ENCODE measurements at places on chromosomes 7 and 10.

DNA sequence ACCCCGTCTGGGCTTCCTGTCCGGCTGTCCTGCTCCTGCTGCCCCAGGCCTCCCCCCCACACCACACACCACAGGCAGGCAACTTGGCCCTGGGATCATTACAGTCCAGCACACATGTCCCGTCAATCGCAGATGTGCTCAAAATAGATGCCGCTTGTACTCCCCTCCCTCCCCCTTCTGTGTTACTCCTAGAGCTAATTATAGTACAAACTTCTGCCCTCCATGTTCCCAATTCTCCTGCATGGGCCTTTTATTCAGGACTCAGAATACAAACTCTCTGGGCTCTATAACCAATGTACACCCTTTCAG lies at the start of gene SYNPO2L:
Gene SYNPO2L (minus strand): TSS at position 40 of the 309 bp plus-strand sequence. CDS start 107 bp downstream, outside the sequence.
- no peak for DNase-seq

DNA sequence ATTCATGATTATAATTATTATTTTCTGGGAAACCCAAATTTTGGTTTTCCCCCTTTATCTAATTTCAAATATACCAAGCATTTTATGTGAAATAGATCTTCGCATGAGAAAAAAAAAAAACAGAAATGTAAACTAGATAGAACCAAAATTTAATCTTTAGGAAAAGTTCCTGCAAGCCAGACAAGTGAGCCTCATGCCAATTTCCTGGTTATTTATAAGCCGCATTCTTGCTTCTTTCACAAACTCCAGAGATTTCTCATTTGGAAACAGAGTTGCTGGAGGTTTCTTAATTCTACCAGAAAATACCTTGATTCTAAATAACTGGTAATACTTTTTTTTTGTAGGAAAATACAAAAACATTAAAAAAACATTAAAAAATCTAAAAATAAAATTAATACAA lies 690.4 kb upstream of the IGFBP3 start:
- DNase-seq: no peak

- no peak for DNase-seq
These were observed 601.8 kb downstream of the PARD3 start for GRCh38 chr10:34213193-34213804.

- no peak for DNase-seq
These were observed 257.4 kb downstream of the KCNMA1 start for GRCh38 chr10:77380191-77380590.

DNA sequence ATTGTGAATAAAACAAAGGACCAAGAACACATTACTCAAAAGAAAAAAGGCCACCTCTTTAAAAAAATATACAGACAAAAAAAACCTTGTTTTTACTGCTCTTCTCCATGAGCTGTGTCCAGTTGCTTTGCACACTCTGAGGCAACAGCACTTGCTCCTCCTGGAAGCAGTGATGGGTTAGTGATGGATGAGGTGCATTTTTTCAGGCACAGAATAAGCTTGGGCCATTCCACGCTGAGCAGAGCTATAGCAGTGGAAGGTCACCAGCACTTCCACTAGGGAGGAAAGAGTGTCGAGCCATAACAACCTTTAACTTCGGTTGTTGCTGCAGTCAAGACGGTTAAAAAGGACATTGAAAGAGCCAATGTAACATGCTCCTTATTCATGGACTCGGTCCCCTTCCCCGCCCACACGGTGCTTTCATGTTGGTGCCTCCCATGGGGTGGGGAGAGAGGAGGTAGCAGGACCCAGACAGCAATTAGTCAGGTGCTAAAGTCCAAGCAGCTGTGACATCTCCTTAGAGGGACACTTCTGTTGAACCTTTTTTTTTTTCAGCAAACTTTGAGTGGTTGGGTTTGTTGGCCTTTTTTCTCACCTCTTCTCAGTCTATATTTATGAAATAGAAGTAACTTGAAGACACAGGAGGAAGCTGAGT lies 136.5 kb upstream of the ADARB2 start:
- no peak for DNase-seq

- peak; percentile 62 for DNase-seq
These were observed 975 bp downstream of the GLCCI1 start for GRCh38 chr7:7969306-7970236.

DNA sequence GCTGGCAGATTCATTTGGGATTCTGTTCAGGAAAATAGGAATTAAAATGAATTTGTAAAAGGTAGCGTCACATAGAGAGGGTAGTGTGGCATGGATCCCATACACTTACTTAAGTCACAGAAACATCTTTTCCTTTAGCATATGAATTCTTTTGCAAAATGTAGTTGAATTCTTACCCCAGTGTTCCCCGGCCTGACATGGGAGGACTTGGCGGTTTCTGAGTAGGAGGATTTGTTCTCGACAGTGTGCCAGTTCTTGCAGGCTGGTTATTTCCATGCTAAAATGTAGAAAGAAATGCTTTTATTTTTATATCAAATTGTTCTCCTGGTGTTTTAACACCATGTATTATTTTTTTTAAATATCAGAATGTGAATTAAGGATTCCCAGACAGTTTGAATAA lies 72.6 kb downstream of the PDSS1 start:
- DNase-seq: no peak

DNA sequence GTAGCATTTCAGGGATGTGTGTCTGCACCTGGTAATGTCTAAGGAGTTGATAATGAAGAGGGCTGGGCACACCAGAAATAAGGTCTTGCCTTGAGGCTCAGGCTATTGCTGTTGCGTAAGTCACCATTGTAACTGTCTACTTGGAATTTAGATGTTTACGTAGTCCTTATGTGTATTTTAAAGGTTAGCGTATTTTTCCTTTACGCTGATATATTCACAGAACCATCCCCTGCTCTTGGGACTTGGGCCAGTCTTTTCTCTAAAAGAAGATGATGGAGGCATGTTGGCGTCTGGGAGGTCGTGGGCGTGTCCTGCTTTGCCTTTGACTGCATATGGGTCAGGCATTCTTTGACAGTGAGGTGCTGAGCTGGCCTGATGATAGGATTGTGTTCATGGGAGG lies 14.7 kb downstream of the WDR37 start:
- DNase-seq: peak; percentile 57

DNA sequence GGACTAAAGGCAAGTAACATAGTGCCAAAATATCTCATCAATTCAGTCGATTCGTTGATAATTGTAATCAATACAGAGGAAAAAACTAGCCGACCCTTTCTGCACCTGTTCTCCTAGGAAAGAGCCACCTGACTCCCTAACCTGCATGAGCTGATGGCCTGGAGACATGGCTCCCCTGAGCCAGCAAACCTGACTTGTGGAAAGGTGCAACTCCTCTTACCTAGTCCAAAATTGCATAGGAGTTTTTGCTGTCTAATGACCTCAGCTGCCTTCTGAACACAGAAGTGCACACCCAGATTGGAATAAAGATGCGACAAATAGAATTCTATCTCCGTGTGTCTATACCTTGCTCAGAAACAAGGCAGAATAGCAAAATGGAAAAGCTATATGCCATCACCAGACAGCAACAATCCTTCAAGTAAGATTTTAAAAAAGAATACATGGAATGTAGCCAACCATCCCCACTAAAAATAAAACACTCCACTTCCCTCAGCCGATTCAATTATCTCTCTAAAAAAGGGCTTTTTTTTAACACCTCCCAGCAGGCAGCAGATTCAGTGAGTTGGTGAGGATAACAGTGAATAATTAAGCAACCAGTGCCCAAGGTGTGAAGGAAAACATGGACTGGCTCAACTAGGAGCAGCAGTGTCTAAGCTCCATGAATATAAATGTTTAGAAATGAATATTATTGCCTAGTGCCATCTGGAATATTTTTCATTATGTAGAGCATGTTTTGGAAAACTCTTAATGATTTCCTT lies 26.6 kb upstream of the LMTK2 start:
- DNase-seq: no peak

GRCh38 chr10:51789903-51790302 lies 90.5 kb upstream of the CSTF2T start:
- no peak for DNase-seq

DNA sequence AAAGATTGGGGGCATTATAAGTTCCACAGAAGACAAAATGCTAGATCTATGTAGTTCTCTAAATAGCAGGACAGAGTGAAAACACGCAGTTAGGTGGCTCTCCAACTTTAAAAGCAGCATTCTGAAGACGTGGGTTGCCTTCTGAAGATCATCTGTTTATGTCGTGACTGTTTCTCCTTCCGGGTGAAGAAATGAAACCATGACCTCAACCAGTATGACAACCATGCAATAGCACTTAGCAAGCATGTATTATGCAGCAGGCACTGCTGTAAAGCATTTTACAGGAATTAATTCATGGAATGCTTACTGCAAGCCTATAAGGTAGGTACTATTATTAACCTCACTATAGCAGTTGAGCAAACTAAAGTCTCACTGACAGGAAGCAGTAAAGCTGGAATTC lies 125.2 kb downstream of the SLC25A13 start:
- no peak for DNase-seq

DNA sequence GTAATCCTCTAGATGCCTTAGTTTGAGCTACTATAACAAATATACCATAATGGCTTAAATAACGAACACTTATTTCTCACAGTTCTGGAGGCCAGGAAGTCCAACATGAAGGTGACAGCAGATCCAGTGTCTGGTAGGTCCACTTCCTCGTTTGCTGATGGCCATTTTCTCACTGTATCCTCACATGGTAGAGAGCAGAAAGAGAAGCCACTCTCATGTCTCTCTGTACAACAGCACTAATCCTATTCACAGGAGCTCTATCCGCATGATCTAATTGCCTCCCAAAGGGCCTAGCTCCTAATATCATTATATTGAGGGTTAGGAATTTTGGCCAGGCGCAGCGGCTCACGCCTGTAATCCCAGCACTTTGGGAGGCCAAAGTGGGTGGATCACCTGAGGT lies 10.2 kb downstream of the HIBADH start:
- no peak for DNase-seq

- no peak for DNase-seq
These were observed 15.5 kb downstream of the ACBD5 start for GRCh38 chr10:27225011-27225590.

DNA sequence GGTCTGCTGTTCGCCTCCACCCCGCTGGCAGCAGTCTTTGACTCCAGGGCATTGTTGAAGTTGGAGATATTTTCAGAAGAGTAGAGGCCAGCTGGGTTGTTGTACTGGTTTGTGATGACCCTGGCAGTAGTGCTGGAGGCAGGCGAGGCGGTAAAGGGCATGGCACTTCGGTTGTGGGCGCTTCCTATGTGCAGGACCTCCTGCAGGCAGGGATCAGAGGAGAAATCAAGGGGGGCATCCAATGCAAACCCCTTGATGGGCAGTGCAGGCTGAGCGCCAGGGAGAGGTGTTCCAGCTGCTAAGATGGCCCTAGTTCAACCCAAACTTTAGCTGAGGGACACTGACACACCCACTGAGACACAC lies 27.0 kb downstream of the PDLIM1 start:
- DNase-seq: no peak

GRCh38 chr7:139994356-139994755 lies 68.4 kb downstream of the PARP12 start:
- DNase-seq: no peak

GRCh38 chr10:123144697-123145541 lies 3.0 kb upstream of the HMX2 start:
- DNase-seq: peak; percentile 76

DNA sequence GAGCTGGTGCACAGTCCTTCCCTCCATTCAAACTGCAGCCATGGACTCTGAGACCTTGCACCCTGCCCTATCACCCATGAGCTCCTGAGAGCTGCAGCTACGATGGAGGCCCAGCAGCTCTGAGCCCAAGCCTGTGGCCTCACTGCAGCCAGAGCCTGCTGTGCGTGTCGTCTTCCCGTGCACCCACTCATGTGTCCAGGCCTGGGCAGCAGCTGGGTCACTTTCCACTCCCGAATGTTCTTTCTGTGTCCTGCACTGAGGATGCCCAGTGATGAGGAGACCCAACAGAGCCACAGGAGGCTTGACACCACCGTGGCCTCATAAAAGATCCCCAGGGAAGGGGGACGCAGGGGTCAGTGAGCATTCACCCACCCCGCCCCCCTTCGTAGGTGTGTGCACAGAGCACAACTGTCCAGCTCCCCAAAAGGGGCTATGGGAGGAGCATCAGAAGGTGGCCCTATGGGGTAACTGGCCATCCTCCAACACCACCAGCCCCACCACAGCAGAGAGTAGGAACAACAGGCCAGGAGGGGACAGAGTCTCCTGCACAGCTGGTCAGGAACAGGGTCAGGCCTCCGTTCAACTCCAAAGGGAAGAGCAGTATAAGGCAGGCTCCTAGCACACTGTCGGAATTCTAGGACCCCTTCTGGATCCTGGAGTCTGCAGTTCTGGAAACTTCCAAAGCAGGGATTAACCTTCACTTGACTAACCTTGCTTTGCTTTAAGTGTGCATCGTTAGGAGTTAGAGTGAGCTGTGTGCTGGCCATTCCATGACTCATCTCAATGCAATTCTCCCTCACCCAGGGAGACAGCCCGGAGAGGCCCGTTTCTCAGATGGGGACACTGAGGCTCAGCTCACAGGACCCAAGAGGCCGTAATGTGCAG lies 52.6 kb downstream of the RASGEF1A start:
- no peak for DNase-seq

- DNase-seq: no peak
These were observed 39.5 kb upstream of the OPN4 start for GRCh38 chr10:86614853-86615252.

DNA sequence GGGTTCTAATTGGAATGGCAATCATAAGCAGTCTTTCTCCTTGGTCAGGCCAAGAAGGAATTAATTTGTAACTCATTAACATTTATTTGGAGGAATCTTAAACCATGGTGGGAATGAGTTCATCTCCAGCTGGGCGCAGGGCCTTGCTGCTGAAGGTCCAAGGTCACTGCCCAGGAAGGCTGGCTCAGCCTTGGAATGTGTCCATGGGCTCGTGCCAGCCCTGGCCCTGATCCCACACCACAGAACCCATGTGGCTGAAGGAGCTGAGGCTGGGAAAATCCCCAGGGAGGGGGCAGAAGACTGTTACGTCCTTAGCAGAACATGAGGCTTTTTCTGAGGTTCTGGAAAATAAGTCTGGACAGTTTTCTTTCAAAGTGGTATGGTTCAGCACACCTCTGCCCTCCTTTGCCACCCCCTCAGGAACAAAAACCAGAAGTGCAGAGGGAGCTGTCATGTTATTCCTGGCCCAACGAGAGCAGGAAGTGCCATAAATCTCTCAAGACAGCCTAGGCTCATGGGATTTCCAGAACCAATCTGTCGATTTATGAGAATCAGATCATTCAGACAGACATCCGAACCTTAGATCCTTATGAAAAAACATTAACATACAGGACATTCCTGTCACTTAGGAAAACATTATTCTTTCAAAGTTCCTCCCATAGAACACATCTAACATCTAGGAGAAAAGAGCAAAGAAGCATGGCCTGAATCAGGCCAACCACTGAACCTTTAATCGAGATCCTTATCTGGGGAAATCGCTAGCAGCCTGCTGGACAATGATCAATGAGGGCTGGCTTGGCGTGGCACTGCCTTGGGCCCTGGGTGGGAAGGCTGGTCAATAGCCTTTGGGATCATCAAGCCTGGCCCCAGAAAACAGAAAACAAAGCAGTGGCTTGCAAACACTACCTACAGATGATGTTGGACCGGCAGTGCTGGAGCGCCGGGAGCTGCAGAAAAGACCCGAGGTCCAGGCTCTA lies 134.3 kb downstream of the TAX1BP1 start:
- DNase-seq: no peak

- DNase-seq: peak; percentile 47
These were observed 851 bp upstream of the GOT1 start for GRCh38 chr10:99431190-99431760.
